MM.1S (cell line): ENCODE measurements at places on chromosomes 11 and 22.

DNA sequence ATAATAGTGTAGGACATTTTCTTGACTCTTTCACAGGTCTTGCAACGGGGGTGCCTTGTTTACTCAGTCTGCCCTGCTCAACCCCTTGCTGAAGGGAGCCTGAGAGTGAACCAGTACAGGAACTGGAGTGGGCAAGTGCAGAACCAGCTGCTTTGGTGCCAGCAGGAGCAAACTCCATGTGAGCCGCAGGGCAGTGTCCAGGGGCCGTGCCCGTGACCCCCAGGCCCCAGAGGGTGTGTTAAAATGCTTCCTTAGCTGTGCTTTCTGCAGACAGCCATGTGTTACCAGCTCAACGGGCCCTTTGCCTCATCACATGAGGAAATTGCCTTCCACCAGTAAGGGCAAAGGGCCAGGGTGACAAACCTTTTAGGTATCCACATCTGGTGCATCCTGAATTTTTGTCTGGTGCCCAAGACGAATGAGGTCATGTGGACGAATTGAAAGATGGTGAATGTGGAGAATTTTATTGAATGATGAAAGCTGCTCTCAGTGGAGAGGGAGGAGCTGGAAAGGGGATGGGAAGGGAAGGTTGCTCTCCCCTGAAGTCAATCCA, 53.6 kb upstream of the OR5D13 start:
- H3K4me3 ChIP-seq, result no peak overlapping the region
- no peak for DNase-seq
- H3K27me3 ChIP-seq, result no peaks in the 10 kb centered on the region
- no peaks in the 10 kb centered on the region for H3K36me3 ChIP-seq

DNA sequence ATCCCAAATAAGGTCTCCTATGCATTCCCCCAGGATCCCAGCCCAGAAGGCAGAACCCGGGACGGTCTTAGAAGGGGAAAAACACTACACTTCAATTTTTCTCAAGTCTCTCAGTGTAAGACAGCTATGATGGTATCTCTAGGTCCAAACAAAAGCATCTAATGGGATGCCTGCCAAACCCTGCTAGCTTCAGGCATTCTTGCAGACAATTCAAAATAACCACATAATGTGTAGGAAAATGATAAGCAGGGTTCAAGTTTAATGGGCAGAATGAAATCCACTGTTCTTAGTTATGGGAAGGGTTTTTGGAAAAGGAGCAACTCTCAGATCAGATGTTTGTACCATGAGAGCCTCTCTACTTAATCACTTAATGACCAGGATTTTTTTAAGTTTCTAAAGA, 119.8 kb upstream of the ANO1 start:
- H3K36me3 ChIP-seq, result no peaks in the 10 kb centered on the region
- H3K4me1 ChIP-seq, result no peaks in the 10 kb centered on the region
- no peak overlapping the region for H3K27ac ChIP-seq

GRCh38 chr11:69638941-69639681, 1.8 kb upstream of the CCND1 start:
- peaks cover 27% of the 10 kb centered on the region for H3K4me1 ChIP-seq
- peak; percentile 49 for DNase-seq
- no peak overlapping the region for H3K27ac ChIP-seq
- peaks cover 59% of the 10 kb centered on the region for H3K27me3 ChIP-seq
- H3K36me3 ChIP-seq, result no peaks in the 10 kb centered on the region
- peak overlapping the region; percentile 52 for H3K4me3 ChIP-seq

- DNase-seq, result peak; percentile 66
- no peaks in the 10 kb centered on the region; the same call in 1 of the 2 replicates for H3K36me3 ChIP-seq
- H3K27me3 ChIP-seq, result no peaks in the 10 kb centered on the region
These were observed 1.8 kb downstream of the ALKBH8 start for GRCh38 chr11:107563702-107564101.

DNA sequence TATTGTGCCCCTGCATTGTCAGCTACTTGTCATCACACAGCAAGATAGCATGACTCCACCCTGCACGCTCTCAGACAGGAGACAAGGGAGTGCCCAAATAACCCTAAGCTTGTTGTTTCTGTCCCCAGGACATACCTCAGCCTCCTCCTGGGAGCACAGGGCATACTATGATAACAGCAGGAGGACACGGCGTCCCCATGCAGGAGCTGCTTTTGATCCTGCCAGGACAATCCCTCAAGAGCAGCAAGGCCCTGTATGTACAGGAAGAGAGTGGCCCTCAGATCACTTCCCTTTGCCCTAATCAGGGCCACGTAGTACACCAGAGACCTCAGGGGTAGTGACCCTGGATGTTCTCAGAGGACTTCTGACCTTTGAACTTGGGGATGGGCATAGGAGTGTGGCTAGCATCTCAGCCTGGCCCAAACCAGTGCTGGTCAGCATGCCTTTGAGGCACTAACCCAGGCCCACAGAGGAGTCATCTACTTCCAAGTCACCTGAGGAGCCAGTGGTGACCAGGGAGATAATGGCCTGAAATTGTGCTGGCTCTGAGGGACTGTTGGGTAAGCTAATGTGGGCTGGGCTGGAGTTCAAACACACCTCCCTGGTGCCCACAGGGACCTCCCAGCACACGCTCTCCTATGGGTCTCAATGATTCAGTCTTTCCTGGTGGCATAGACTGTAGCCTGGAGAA, 9.2 kb downstream of the APOA4 start:
- H3K27me3 ChIP-seq, result no peaks in the 10 kb centered on the region
- no peak overlapping the region for H3K27ac ChIP-seq
- no peaks in the 10 kb centered on the region for H3K36me3 ChIP-seq
- H3K4me1 ChIP-seq, result no peaks in the 10 kb centered on the region

DNA sequence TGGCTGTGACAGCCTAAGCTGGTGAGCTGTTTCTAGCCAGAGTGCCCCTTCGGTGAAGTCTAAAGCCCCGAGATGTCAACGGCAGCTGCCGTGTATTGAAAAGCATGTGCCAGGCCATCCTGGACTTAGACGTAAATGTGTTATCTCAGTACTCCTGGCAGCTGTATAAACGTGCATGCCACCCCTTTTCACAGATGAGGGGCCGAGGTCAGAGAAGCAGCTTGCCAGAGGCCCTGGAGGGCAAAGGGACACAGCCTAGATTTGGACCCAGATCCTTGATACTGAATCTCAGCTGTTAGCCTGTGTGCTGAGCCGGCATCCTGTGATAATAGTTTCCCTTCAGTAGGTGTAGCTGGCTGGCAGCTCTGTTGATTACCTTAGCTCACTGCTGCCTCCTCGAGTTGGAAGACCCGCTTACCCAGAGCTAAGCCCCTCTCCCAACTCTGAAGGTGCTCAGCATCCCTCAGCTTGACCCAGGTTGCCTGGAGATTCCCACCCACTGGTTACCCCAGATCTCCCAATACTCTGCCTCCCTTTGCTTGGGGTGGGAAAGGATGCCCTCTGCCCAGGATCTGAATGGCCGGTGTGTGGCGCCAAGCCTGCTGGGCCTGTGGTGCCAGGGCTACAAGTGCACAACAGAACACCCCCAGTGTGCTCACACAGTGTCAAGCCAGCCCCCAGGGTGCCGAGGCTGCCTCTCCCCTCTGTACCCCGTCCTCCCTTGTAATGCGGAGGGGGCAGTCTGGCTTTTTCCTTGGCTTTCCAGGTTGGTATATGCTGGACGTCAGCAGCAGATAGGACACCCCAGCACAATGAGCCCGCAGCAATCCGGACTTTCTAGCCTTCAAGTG, 59.8 kb upstream of the WNT7B start:
- H3K4me1 ChIP-seq, result peaks cover 6% of the 10 kb centered on the region
- peak overlapping the region; percentile 96 for H3K4me3 ChIP-seq
- H3K27me3 ChIP-seq, result no peaks in the 10 kb centered on the region

- no peak for DNase-seq
- no peaks in the 10 kb centered on the region for H3K36me3 ChIP-seq
- no peak overlapping the region for H3K4me3 ChIP-seq
- H3K27me3 ChIP-seq, result no peaks in the 10 kb centered on the region
- H3K4me1 ChIP-seq, result no peaks in the 10 kb centered on the region
These were observed 8.2 kb downstream of the LTO1 start for GRCh38 chr11:69666752-69667536.

DNA sequence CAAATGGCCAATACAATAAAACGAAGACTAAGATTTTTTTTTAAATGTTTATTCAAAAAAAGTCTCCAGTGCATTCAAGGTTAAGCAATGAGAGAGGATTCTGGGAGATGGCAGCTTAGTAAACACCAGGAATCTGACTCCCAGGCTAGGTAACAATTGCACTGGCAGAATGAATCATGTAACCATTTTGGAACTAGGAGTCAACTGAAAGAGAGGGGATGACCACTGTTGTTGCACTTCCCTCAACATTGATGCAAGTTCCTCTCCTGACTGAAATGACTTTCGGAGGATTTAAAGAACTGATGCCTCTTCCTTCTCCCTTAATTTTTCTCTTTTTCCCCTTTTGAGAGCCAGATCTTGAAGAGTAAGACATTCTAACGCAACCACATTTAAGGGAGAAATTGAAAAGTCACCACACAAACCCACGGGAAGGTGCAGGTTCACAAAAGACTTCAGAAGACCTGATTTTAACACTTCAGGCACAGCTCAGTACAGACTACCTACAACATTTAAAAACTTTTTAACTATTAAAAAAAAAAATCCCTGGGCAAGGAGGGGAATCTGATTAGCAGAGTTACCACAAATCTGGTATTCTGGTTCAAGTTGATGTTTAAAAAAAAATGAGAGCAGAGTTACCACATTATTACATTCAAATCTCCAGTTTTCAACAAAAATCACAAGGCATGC, 56.8 kb downstream of the FCHSD2 start:
- no peaks in the 10 kb centered on the region for H3K27me3 ChIP-seq
- no peak overlapping the region for H3K27ac ChIP-seq
- no peak overlapping the region for H3K4me3 ChIP-seq
- H3K36me3 ChIP-seq, result no peaks in the 10 kb centered on the region; the same call in 1 of the 2 replicates

GRCh38 chr22:35642305-35642741, 5.9 kb upstream of the APOL6 start:
- no peak overlapping the region for H3K4me3 ChIP-seq
- H3K4me1 ChIP-seq, result 0 out of 2 replicates have a peak, but pooled peaks cover 3% of the 10 kb centered on the region
- H3K27ac ChIP-seq, result no peak overlapping the region
- no peak for DNase-seq
- no peaks in the 10 kb centered on the region for H3K36me3 ChIP-seq

DNA sequence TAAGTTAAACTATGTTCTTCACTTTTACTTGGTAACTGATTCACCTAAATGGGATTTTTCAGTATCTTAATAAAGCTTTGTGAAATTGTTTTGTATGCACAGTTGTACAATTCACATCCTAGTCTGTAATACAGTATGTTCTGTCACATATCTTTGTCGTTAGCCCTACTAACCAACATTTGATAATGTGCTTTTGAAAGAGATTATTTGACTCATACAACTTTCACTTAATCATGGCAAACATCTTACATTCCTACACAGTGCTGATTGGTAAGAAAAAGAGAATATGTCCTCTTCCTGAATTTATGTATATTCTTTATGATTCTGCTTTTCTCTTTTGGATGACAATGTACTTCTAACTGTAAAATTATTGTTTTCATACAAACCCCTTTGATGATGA, 234.5 kb downstream of the METTL15 start:
- H3K4me3 ChIP-seq, result no peak overlapping the region
- no peaks in the 10 kb centered on the region for H3K4me1 ChIP-seq
- H3K27ac ChIP-seq, result no peak overlapping the region
- H3K27me3 ChIP-seq, result no peaks in the 10 kb centered on the region
- DNase-seq, result no peak

DNA sequence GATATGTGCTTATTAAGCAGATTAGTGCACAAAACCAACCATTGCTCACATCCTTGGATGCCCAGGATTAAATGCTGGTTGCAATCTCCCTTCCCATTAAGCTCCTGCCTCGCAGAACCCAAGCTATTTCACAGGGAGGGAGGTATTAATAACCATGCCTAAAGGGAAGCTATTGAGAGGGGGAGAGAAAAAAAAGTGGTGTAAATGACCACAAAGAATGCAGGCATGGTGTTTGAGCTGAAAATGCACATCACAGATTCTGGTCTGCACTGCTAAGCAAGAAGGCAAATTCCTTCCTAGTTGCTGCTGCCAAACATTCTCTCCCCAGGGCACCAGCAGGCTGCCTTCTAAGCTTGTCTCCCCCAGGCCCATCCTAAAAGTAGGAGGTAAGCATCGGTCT, 92.0 kb upstream of the ISX start:
- H3K27me3 ChIP-seq, result no peaks in the 10 kb centered on the region
- H3K4me1 ChIP-seq, result no peaks in the 10 kb centered on the region
- H3K36me3 ChIP-seq, result no peaks in the 10 kb centered on the region

DNA sequence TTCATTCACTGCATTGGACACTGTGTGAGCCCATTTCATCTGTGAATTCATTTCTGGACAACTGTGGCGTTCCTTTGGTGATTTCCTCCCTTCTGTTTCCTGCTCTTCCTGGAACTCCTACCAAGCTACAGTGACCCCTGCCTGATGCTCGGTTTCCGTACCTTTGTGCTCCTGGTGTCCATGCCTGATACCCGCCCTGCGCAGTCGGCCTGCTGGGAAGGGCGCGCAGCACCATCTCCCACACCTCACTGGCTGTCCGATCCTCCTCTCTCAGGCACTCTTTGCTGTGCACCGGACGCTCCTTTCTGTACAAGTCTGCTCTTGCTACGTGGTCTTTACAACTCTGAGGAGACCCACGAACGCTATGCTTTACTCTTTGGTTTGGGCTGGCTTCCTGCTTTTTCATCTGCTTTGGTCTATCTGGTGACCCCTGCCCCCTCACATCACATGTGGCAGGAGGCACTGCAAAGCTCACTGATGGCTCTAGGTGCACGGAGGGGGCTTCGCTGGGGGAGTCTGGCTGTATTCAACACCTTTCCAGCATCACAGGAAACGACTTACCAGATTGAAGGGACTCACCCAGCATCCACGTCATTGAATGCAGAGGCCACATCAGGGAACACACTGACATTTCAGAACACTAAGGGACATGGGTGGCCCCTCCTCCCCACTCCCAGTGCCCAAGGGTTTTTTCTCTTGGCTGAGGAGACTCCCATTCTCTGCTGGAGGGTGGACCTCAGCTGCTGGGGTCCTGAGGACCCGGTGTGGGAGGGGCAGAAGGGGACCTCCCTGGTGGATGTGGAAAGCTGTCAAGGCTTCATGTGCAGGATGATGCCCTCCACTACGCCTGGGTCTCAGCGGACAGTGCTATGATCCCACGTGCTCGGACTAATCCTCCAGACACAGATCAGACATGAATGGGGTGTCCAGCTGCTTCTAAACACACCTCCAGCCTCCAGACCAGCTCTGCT, 27.0 kb upstream of the MOB2 start:
- no peak overlapping the region for H3K27ac ChIP-seq
- no peaks in the 10 kb centered on the region for H3K4me1 ChIP-seq
- H3K4me3 ChIP-seq, result no peak overlapping the region

GRCh38 chr11:69359735-69360480, 66.0 kb downstream of the MYEOV start:
- H3K36me3 ChIP-seq, result no peaks in the 10 kb centered on the region
- H3K27me3 ChIP-seq, result no peaks in the 10 kb centered on the region
- H3K4me3 ChIP-seq, result no peak overlapping the region

GRCh38 chr11:35784699-35785098, 122.1 kb downstream of the TRIM44 start:
- no peak overlapping the region for H3K27ac ChIP-seq
- no peak overlapping the region for H3K4me3 ChIP-seq
- peaks cover 7% of the 10 kb centered on the region; the same call in 1 of the 2 replicates for H3K4me1 ChIP-seq
- H3K27me3 ChIP-seq, result no peaks in the 10 kb centered on the region
- no peaks in the 10 kb centered on the region for H3K36me3 ChIP-seq
- no peak for DNase-seq

GRCh38 chr22:43535741-43536140, 123.9 kb downstream of the MPPED1 start:
- H3K4me3 ChIP-seq, result no peak overlapping the region
- no peaks in the 10 kb centered on the region; the same call in 1 of the 2 replicates for H3K27me3 ChIP-seq
- DNase-seq, result no peak
- H3K27ac ChIP-seq, result no peak overlapping the region

- H3K36me3 ChIP-seq, result no peaks in the 10 kb centered on the region
- 0 out of 2 replicates have a peak, but pooled peaks cover 4% of the 10 kb centered on the region for H3K4me1 ChIP-seq
- DNase-seq, result no peak
- no peak overlapping the region for H3K27ac ChIP-seq
These were observed 215.6 kb downstream of the DDX10 start for GRCh38 chr11:108880510-108880909.
